ENCODE measurements at places on chromosomes 11 and 22. TPM values are rescaled to one million over a fixed set of nuclear protein-coding genes. Genes with fewer than 3 reads are reported as not detected.

Gene CARD16
- 15.9 TPM for total RNA-seq

Gene UBQLN3
- total RNA-seq: 1.5 TPM

DNA sequence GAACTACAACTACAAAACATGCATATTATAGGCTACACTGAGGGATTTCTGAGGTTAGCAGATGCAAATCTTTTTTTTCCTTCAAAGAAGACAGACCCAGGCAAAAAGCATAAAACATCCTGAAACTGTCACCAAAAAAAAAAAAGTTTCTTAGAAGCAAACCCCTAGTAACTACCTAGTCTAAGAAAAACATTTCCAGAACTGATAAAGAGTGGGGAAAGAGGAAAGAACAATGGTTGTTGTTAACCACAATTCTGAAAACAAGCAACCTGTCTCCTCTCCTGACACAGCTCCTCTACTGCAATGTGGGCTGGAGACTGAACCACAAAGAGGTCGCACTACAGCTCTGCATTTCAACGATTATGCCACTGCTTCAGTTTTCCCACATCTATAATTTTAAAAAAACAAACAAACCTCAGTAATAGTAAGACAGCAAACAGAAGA is 15.0 kb downstream of the DENND5A start:
- H3K27me3 ChIP-seq: no peaks in the 10 kb centered on the region
- H3K27ac ChIP-seq: no peak overlapping the region
- H3K4me1 ChIP-seq: no peaks in the 10 kb centered on the region
- DNase-seq: no peak

DNA sequence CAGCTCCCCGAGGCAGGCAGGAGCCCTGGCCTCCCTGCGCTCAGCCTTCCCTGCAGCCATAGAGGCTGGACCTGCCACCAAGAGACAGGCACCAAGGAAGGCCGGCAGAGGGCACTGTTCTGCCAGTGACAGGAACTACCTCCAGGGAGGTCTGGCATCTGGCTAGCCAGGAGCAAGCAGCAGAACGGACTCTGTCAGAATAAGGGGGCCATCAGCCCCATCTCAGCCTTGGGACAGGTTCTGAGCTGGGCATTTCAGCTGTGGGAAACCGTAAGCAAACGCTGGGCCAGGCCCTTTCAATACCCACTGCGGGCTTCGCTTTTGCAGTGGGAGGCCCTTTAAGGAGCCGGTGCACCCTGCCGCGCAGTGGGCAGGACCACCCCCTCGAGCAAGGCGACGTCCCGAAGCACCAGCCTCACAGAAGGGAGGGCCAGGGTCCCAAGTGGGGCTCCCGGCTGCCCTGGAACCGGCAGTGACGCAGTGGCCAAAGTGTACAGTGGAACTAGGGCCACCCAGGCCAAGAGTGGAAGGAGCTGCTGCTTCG is 18.2 kb downstream of the IFT27 start:
- H3K4me3 ChIP-seq: no peak overlapping the region
- H3K36me3 ChIP-seq: peaks cover 39% of the 10 kb centered on the region
- no peak overlapping the region for H3K27ac ChIP-seq

- no peak overlapping the region for H3K27ac ChIP-seq
- H3K4me3 ChIP-seq: no peak overlapping the region
- peaks cover 16% of the 10 kb centered on the region for H3K4me1 ChIP-seq
These were observed 440.1 kb downstream of the MIAT start for GRCh38 chr22:27097506-27097905.

Gene MMP8
- not detected for total RNA-seq

DNA sequence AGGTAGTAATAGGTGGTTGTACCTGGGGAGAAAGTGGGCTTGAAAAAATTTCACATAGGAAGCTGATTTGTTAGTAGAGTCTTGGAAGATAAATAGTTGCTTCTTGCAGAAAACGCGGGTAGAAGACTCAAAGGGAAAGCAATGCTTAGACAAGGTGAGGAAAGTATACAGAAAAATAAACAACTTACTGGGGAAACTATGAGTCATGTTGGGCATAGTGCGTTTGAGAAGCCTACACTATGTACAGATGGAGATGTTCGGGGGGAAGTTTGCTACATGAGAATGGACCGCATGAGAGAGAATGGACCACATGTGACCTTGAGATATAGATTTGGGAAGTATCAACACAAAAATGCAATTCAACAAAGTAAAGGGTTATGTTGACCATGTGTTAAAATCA is 86.7 kb upstream of the DDI1 start:
- H3K27ac ChIP-seq: no peak overlapping the region
- H3K4me3 ChIP-seq: no peak overlapping the region
- no peak for DNase-seq
- H3K27me3 ChIP-seq: no peaks in the 10 kb centered on the region
- H3K36me3 ChIP-seq: no peaks in the 10 kb centered on the region

Gene TRIM48
- total RNA-seq: not detected

Gene UBQLNL
- 2.0 TPM for total RNA-seq

- no peak overlapping the region for H3K27ac ChIP-seq
- H3K27me3 ChIP-seq: no peaks in the 10 kb centered on the region
- no peak overlapping the region for H3K4me3 ChIP-seq
- no peaks in the 10 kb centered on the region for H3K4me1 ChIP-seq
These were observed 38.2 kb downstream of the RNF141 start for GRCh38 chr11:10502770-10503169.

GRCh38 chr11:97019754-97020153 is 629.9 kb downstream of the JRKL start:
- H3K27me3 ChIP-seq: no peaks in the 10 kb centered on the region
- H3K4me1 ChIP-seq: no peaks in the 10 kb centered on the region
- no peak overlapping the region for H3K4me3 ChIP-seq
- no peak overlapping the region for H3K27ac ChIP-seq
- H3K36me3 ChIP-seq: no peaks in the 10 kb centered on the region
- no peak for DNase-seq

- no peaks in the 10 kb centered on the region for H3K27me3 ChIP-seq
- peaks cover 13% of the 10 kb centered on the region for H3K4me1 ChIP-seq
- no peaks in the 10 kb centered on the region for H3K36me3 ChIP-seq
- H3K27ac ChIP-seq: no peak overlapping the region
- no peak overlapping the region for H3K4me3 ChIP-seq
These were observed 70.7 kb downstream of the TEAD1 start for GRCh38 chr11:12744826-12745502.

Gene BEST1
- 52.5 TPM for total RNA-seq

- no peaks in the 10 kb centered on the region for H3K36me3 ChIP-seq
- peak; percentile 36 for DNase-seq
- peak overlapping the region; percentile 49 for H3K4me3 ChIP-seq
These were observed 237.4 kb downstream of the TTC28 start for GRCh38 chr22:28442264-28442710.

Measured in tibial nerve (tissue), 4 donors.